ENCODE measurements at places on chromosomes 7 and 10.
A peak's percentile ranks its signal among the peaks of the same experiment; 100 is the strongest.

- no peak for DNase-seq
Measured at GRCh38 chr7:100602889-100603725, 944 bp downstream of the PCOLCE start.

GRCh38 chr7:723541-723940 is 3.0 kb upstream of the DNAAF5 start:
- no peak for DNase-seq

GRCh38 chr7:32347244-32347828 is 142.8 kb downstream of the LSM5 start:
- no peak for DNase-seq

DNA sequence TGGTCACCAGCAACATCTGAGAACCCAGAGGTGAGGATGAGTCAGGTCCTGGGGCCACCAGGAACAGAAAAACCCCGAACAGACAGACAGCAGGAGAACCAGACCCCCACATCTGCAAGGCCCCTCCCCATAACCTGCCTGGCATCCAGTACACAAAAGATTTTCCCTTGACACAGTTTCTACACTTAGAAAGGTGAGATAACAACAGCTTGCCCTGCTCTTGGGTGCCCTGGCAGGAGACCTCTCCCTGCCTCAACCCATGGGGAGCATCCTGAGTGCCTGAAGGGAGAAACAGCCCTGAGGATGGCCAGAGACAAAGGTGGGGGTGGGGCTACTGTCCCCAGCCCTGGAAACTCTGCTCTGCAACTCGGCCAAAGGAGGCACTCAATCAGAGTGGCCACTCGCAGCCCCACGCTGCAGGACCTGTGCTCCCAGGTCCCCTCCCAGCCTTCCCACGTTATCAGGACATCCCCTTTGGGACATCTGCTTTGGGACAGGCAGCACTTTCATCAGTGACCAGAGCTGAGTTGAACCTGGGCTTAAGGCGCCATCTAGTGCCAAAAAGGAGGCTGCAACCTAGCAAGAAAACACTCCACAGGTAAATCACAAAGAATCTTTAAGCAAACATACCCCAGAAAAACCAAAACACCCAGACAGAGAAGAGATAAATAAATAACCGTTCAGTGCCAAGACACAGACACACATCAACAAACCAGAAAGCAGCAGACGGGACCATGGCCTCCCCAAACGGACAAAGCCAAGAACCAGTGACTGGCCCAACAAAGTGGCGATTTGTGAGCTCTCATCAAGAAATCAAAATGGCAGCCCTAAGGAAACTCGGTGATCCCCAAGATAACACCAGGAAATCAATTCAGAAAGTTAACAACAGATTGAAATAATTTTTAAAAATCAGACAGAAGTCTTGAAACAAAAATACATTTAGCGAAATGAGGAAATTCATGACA is 233.7 kb downstream of the PTPRN2 start:
- DNase-seq: peak; percentile 7

DNA sequence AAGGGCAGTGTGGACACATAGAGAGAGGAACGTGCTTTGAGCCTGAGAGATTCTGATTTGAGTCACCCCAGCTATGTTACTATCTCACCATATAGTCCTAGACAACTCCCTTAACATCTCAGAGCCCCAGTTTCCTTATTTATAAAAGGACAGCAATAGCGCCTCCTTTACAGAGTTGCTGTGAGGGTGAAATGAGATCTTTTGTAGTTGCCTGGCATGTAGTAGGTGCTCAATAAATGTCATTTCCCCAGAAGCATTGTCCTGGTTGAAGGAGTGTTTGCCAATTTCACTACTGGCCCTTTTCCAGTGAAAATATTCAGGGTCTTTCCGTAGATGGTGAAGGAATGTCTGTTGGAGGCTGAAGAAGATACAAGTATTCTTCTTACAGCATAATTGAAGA is 51.3 kb upstream of the FAM180A start:
- DNase-seq: no peak

- DNase-seq: no peak
Measured at GRCh38 chr10:1230138-1230537, 174.0 kb downstream of the WDR37 start.

- DNase-seq: no peak
Measured at GRCh38 chr10:18066947-18067346, 73.3 kb upstream of the CACNB2 start.

DNA sequence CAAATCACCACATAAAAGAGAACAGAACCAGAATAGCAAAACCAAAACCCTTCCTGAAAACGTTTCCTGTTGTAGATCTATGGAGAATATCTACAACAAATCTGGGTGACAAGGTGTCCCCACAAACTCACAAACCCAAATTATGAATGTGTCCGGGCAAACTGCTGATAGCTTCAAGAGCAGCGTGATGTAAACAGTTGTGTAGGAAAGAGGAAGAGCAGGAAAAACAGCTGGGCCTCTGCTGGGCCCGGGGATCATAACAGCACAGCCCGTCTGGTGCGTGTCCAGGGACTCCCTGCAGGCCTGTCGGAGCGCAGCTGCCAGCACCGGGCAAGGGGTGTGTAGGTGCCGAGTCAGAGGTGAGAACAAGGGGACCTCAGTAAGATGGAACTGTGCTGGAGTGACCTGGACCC is 53.7 kb downstream of the KCNH2 start:
- DNase-seq: no peak

GRCh38 chr10:51244309-51244708 is 170.0 kb downstream of the PRKG1 start:
- DNase-seq: no peak

GRCh38 chr7:155164316-155164715 is 94.2 kb downstream of the HTR5A start:
- no peak for DNase-seq

- no peak for DNase-seq
Measured at GRCh38 chr10:91191584-91191919, 28.9 kb upstream of the PCGF5 start.

DNA sequence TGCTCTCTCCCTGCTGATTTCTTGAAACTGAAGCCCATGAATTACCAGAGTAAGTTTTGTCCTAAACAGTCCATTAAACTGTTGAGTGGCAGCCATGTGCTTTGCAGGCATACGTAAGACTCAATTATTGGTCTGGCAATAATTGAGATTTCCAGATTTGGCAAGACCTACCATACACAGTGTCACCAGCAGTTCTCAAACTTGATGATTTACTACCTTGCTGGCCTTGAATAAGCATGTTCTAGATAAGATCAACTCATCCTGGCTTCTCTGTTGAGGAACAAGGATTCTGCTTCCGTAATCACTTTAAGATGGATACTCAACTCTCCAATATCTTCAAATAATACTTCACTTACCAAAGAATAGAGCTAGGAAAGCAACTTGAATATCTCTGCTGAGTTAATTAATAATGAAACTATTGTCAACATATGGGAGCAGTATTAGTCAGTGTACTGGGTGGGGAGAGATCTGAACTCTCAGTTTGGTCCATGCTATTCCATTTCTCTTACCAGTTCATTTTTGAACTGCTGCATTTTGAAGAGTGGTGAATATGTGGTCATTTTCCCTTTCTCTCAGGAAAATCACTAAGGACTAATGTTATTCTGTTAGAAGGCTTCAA is 181.4 kb downstream of the IPMK start:
- DNase-seq: no peak

- peak; percentile 3 for DNase-seq
Measured at GRCh38 chr10:127450644-127451043, 98.5 kb upstream of the NPS start.

DNA sequence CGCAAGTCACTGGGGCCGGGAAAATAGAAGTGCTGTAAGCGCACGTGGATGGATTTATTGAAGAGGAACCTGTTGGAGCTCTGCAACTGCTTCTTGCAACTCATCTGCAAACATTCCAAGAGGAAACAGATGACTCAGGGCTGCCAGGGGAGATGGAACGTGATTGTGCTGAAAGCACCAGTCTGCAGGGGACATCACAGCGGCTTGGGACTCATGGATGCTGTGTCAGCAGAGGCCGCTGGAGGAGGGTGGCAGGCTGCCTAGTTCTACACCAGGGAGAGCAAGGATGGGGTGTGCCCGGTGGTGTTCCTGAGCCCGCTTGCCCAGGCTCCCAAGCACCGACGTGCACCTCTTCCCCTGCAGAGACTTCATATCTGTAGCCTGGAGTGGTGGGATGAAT is 515.7 kb downstream of the TCERG1L start:
- no peak for DNase-seq

DNA sequence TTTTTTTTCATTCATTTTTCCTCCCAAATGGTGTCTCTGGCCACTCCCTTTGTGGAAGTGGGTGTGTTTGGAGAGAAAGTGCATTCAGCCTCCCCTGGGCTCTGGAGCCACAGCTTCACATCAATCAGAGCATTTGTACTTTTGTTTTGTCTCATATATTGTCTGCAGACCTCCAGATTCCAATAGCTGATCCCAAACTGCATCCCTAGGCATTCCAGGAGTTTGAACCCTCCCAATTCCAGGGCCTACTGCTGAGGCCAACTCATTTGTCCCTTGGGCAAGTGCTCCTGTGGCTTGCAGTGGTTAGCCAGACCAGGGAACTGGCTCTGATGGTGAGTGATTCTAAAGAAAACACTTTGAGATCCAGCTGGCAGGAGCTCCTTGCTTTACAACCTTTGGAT is 163.3 kb downstream of the IPMK start:
- DNase-seq: no peak

- DNase-seq: no peak
Measured at GRCh38 chr7:94183289-94183749, 179.2 kb upstream of the BET1 start.

- no peak for DNase-seq
Measured at GRCh38 chr10:1573981-1574380, 163.3 kb downstream of the ADARB2 start.

DNA sequence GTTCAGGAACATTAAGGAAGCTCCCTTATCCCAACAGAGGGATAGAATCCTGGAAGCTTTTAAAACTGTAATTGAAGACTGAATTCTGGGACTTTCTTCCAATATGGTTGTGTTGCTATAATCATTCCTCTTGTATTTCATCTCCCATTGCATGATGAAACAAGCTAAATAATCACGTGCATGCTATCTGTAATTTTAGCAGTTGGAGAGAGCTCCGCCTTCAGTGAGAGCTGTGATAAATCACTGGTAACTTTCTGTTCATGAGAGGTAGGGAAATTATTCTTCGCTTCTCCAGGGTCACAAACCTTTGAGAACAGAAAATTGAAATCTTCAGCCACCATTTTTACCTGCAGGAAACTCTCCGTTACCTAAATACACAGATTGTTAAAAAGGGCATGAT is 530.2 kb downstream of the HTR7 start:
- DNase-seq: no peak

GRCh38 chr7:157016024-157016351 is 5.5 kb upstream of the MNX1 start:
- DNase-seq: no peak

DNA sequence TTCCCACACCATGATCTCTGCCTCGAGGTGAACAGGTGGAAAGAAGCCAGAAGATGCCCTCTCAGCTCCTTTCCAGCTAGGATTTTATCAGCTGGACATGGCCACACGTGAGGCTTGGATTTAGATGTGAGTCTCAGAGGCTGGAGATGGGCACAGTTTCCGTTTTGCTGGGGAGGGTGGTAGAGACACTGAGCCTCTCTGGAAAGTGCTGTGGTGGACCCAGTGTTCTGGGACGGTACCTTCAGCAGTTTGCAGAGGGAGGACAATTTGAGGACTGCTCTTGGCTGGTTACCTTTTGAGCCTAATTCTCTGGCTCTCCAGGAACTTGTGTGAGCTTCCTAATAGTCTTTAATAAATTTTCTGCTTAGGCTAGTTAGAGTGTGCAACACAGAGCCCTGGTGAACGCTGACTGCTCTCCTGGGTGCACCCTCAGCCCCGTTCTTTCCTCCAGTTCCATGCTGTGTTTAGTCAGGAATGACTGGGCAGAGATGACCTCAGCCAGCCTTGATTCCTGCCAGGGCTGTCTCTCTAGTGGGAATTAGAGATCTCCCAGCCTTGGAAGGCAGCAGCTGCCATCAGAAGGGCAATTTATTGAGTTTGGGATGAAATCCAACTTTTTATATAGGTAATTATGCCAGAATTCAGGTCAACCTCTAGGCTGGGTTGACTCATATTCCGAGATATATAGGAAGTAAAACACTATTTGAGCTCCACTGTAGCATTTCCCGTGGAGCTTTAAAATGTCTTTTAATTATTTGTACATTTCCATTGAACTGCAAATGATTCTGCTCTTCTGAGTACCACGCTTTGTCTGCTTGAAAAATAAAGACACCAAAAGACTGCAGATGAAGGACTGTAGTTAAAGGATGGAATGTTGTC is 103.9 kb downstream of the GATA3 start:
- no peak for DNase-seq

Measured in NCI-H774 (cell line).